Adipocyte (in vitro differentiated cells): ENCODE measurements at places on chromosomes 16 and 17.
A peak's percentile ranks its signal among the peaks of the same experiment; 100 is the strongest.

GRCh38 chr17:65453204-65453931, 108.1 kb downstream of the AXIN2 start:
- no peak for DNase-seq

GRCh38 chr17:57739402-57740234, 5.5 kb downstream of the CCDC182 start:
- DNase-seq: peak; percentile 52

DNA sequence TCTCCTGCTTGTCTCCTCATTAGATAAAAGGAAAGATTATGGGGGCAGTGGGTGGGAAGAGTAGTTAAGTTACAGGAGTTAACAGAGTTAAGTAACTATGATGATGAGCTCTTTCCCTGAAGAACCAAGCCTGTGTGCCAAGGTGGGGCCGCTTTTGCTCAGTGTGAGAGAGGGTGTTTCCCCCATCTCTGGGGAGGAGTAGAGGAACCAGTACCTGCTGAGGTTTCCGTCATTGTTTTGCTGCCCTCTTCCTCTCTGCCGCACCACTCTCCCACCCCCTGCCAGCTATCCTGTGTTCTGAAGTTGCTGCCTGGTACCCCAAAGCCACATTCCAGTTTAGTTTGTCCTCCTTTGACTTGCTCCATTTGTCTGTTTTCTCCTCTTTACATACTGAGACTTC, 20.8 kb upstream of the KRT10 start:
- no peak for DNase-seq

- peak; percentile 72 for DNase-seq
Observed at GRCh38 chr17:78925662-78926555, 722 bp upstream of the TIMP2 start.

GRCh38 chr16:54053891-54054820, 232.4 kb downstream of the IRX3 start:
- no peak for DNase-seq

- no peak for DNase-seq
Observed at GRCh38 chr16:81310045-81310644, 4.6 kb upstream of the GAN start.

GRCh38 chr17:81121841-81122733, 43.2 kb upstream of the PVALEF start:
- no peak for DNase-seq

GRCh38 chr16:66858740-66859396, 14.7 kb downstream of the CA7 start:
- DNase-seq: peak; percentile 59

- no peak for DNase-seq
Observed at GRCh38 chr17:45438931-45439610, 6.4 kb upstream of the ARHGAP27 start.

GRCh38 chr17:78038748-78039288, 80.3 kb downstream of the TNRC6C start:
- no peak for DNase-seq

GRCh38 chr17:42097691-42098631, at the start of gene ZNF385C:
Gene ZNF385C, minus strand, starts transcription at chr17:42098473. Its CDS starts 35,417 bp downstream, at chr17:42063056.
- DNase-seq: peak; percentile 12

DNA sequence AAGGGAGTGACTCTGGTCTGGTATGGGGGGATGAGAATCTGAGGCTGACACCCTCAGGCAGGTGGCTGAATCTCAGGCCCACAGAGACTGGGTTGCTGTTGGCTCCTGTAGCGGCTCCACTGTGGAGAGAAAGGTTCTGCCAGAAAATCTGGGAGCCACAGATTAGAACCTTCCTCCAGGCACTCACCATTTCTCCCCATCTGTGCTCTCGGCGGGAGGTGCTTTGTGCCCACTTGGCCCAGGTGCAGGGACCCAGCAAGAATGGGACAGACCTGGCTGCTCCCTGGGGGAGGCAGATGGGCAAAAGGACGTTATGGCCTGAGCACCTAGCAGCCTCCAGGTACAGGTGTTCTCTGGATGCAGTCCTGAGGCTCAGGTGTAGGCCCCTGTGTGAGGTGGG, 20.1 kb downstream of the RAB11FIP3 start:
- DNase-seq: no peak

- no peak for DNase-seq
Observed at GRCh38 chr16:5015351-5015750, 18.4 kb downstream of the NAGPA start.
